Femur (tissue), 1 donor: ENCODE measurements at places on chromosomes 13 and 19.

- no peak for DNase-seq
Observed at GRCh38 chr19:19777692-19778091, 43.9 kb downstream of the ZNF506 start.

DNA sequence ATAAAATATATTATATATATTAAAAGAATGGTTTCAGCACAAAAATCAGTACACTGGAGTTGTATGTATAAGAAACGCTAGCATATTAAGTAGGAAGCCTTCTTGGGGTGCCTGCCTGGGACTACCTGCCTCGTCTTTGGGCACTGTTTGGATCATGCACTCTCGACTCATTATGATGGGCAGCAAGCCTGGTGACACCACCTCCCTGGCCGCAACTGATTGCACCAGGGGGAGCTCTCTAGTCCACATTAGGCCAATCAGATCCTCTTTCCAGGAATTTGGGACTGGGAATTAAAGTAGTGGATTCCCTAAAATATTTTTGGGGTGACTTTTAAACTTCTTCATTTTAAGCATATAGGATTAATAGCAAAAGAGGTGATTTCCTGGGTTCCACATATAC, 56.0 kb upstream of the RGCC start:
- no peak for DNase-seq

GRCh38 chr19:39506944-39507714, 7.8 kb upstream of the SELENOV start:
- peak; percentile 65 for DNase-seq

DNA sequence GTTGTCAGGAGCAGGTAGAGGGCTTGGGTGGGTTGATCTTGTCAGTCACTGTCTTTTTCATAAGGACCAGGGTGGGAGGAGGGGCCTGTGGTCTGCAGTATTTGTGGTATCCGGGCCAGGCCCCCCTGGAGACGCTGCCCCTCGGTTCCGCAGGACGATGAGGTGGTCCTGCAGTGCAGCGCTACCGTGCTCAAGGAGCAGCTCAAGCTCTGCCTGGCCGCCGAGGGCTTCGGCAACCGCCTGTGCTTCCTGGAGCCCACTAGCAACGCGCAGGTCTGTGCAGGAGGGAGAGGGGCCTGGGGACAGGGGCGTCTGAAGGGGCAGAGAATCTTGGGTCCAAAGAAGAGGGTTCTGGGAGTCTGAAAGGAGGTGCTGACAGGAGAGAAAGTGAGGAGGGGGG, 7.1 kb downstream of the RYR1 start:
- no peak for DNase-seq

GRCh38 chr13:67367399-67367798, 137.3 kb upstream of the PCDH9 start:
- DNase-seq = no peak

DNA sequence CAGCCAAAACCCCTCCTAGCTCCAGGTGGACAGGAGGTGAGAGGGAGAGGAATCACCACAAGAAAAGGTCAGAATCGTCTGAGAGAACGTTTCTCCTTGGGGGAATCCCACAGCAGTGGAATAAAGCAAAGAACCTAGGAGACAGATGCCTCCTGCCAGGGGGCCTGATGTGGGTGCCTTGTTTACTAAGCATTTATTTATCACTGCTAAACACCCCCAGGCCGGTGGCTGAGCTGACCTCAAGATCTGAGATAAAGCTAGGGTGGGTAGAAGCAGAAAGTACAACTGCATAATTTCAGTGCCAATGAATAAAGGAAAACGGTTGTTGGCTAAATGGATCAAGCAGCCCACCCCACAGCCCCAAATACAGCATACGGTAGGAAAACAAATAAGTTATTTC, 33.9 kb upstream of the ATP11A start:
- no peak for DNase-seq

- DNase-seq = no peak
Observed at GRCh38 chr13:95703576-95703975, 26.6 kb downstream of the DNAJC3 start.

GRCh38 chr13:72782717-72783116, 784 bp downstream of the PIBF1 start:
- peak; percentile 25 for DNase-seq

GRCh38 chr13:43309311-43309710, 285.9 kb downstream of the DNAJC15 start:
- DNase-seq = no peak

DNA sequence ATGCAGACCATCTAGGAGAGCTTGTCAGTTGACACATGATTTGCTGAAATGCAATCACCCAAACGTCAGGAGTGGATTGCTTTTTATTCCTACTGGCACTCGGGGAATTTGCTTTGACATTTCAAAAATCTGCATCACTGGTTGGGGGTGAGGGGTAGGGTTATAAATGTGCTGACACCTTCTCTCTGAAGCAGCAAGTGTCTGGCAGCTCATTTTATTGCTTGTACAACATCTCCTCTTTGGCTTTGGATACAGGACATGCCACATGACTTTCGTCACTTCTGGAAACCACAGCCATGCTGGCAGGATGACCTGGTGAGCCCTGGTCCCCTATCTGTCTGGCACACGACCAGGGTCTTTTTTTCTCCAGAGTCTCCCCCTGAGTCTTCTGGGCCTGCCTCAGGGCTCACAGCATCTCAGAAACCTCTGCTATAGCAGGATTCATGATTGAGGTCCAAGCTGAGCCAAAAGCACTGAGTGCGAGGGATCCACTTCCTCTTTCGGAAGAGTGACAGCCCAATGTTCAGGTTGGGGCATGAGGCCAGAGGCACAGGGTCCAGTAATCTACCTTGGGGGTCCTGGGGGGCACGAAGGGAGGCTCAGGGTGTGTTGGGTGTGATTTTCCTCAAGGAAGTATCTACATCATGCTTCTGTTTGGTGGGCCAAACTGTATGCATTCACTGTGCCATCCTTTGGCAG, 60.1 kb downstream of the HSPH1 start:
- DNase-seq = peak; percentile 26

DNA sequence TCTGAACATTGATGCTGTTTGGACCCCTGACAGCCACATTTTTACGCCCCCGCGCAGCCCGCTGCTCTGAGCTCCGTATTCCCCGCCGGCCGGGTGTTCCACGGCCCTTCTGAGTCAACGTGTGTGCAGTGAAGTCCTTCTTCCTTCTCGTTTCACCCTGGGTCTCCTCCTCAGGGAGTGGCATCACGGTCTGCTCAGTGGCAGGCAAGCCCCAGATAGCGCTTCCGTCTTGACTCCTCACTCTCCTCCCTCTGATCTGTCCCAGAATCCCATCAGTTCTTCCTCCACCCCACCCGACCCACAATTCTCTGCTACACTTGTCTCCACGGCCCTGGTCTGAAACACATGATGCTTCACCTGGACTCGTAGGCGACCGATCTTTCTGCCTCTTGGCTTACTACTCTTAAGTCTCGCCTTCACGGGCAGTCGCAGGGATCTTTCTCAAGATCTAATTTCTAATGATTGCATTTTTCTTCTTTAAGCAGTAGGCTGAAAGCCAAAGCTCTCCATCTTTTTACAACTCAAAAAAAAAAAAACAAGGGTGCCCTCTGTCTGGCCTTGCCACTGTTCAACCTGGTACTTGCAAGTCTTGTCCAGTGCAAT, 33.9 kb downstream of the CCNE1 start:
- peak; percentile 62 for DNase-seq

- DNase-seq = no peak
Observed at GRCh38 chr19:34409189-34410164, 5.3 kb downstream of the PDCD2L start.

GRCh38 chr19:7973883-7974282, 30.4 kb upstream of the TIMM44 start:
- no peak for DNase-seq

DNA sequence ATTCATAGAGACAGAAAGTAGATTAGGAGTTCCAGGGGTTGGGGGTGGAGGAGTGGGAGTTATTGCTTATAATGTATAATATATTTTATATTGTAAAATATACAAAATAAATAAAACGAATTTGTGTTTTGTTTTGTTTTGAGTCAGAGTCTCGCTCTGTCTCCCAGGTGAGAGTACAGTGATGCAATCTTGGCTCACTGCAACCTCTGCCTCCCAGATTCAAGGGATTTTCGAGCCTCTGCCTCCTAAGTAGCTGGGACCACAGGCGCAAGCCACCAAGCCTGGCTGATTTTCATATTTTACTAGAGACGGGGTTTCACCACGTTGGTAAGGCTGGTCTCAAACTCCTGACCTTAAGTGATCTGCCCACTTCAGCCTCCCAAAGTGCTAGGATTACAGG, 2.5 kb upstream of the GADD45GIP1 start:
- DNase-seq = no peak

DNA sequence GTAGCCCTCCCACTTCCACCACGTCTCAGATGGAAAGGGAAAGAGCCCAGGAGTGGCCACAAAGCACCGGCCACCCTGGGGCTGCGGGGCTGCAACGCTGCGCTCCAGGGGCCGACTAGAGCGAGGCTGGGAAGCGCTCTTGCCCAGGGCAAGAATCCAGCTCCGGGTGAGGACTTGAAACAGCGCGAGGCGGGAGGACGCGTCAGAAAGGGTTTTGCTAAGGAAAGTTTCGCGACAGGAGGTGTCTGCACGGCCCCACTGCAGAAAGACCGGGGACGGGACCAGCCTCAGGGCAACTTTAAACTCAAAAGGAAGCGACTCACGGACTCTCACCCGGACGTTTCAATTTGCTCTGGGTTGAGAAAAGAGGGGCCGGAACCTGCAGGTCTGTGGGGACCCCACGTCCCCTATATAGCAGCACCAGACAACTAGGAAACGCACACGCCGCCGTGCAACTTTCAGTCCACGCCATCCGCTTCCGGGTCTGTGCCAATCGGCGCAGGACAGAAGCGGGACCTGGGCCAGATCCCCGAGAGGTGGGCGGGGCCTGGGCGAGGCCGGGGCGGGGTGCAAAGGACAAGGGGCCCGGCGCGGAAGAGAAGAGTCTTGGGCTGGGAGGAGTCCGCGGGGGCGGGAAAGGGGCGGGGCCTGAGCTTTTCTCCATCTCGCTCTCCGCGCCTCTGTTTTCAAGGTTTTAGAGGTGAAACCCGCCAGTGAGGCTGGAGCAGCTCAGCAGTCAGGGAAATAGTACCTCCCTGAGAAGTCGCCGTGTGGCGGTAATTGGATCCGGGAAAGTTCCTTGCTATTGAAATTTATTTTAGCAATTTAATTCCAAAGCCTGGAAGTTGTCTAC, at the start of gene ZNF816:
Gene ZNF816 (minus strand): TSS at position 488 of the 853 bp plus-strand sequence. CDS start 6,792 bp downstream, outside the sequence.
- DNase-seq = peak; percentile 98

- DNase-seq = no peak
Observed at GRCh38 chr13:75329723-75330122, 152.2 kb downstream of the TBC1D4 start.

DNA sequence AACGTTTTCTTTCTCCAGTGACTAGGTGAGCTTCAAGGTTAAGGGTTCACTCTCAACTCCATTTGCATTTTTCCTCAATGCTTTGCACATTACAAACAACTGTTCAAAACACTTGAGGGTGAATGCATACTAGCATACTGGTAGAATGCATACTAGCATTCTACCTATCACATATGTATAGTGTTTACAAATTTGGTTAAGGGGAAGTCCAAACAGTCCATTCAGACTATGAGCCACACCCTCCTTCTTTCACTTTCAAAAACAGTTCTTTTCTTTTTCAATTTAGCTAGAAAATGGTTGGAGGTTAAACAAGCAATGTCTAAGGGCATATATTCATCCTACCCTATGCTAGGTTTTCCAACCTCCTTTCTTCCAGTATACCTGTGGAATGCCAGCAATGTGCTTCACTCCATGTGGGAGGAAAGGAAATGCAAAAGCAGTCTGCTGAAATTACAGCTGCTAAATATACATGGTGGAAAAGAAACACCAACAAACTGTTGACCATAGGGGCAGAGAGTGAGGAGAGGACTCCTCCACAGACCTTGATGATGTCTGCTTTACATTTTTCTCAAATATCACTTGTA, 102.6 kb downstream of the DOCK9 start:
- DNase-seq = no peak

DNA sequence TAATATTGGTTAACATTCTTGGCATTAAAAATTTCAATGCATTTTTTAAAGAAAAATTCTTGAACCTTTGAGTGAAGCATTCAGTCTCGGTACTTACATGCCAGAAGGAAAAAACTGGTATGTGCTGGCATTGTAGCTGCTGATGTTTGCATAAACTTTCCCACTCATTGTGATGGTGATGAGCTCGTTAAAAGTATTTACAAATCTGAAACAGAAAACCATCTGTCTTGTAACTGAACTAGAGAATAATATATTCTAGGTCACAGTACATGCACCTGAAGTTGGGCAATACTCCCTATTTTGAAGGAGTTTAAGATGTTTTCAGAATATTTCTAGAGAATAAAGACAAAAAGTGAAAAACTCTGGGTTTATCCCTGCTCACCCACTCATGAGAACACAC, 64.1 kb downstream of the SLC15A1 start:
- no peak for DNase-seq

GRCh38 chr13:86298725-86299124, 499.5 kb upstream of the SLITRK6 start:
- no peak for DNase-seq

- DNase-seq = no peak
Observed at GRCh38 chr19:14497228-14497921, 1.4 kb upstream of the GIPC1 start.
